ENCODE measurements at places on chromosomes 2 and 18. TPM values are rescaled to one million over a fixed set of nuclear protein-coding genes. Genes with fewer than 3 reads are reported as not detected.
A peak's percentile ranks its signal among the peaks of the same experiment; 100 is the strongest.

GRCh38 chr2:32783933-32784332, 156.1 kb downstream of the TTC27 start:
- no peak for DNase-seq

DNA sequence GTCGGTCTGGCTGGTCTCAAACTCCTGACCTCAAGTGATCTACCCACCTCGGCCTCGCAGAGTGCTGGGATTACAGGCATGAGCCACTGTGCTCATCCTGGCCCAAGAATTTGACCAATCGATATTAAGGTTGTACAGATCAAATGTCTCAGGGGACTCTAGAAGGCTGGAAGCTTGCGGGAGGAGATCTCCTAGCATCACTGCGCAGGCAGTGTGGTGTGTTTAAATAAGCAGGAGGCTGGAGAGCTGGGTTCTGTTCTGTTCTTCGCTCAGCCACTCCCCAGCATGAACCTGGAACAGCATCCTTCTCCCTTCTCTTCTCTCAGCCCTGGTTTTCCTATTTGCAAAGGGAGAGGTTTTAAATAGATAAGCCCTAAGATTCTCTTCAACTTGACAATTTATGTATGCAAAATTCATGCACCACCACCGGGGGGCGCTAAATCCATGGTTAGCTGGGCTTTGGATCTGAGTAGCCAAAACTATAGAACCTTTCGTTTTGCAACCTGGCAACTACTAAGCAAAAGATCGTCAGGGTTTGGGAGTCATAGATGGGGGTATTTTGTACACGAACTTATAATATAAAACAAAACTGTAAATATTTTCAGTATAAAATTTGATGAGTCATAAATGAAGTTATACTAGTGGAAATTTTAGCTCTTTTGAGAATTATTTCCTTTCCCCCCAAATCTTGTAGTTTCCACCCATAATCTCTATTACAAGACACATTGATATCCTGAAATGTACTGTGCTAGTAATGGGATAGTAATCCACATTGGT, 60.6 kb downstream of the SLC16A14 start:
- DNase-seq = peak; percentile 86

ABHD1 gene
- total RNA-seq = not detected

STARD6 gene
- not detected for total RNA-seq

DNA sequence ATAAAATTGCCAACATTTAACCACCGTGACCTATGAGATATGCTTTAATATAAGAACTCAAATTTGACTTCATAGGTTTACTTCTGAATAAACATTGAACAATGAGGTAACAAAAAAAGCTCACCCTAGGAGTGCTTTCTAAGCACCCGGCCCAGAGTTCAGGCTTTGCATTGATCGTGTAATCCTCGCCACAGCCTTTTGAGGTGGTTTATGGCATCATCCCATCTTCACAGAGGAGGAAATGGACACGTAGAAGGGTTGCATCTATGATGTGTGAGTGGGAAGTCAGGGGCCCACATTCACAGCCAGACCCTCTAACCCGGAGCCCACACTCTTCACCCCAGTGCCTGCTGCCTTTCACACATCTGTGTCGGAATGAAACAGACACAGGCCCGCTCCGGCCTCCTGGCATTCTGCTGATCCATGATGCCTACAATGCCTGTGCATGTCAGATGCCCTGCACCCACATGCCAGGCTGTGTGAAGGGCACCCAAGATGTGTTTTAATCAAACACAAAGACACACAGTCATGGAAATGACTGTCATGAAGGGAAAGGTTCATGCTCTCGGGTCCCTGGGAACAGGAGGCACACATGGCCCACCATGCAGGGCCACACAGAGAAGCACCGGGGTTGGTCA, 48.6 kb upstream of the RPL31 start:
- no peak for DNase-seq

ABCA12 gene
- not detected for total RNA-seq

FBXO36 gene
- total RNA-seq = 3.9 TPM

RAB17 gene
- 0.43 TPM for total RNA-seq
